Suppressor macrophage treated with lipopolysaccharide for 4 hours (primary cell): ENCODE measurements at places on chromosomes 13 and 19.
A peak's percentile ranks its signal among the peaks of the same experiment; 100 is the strongest.

DNA sequence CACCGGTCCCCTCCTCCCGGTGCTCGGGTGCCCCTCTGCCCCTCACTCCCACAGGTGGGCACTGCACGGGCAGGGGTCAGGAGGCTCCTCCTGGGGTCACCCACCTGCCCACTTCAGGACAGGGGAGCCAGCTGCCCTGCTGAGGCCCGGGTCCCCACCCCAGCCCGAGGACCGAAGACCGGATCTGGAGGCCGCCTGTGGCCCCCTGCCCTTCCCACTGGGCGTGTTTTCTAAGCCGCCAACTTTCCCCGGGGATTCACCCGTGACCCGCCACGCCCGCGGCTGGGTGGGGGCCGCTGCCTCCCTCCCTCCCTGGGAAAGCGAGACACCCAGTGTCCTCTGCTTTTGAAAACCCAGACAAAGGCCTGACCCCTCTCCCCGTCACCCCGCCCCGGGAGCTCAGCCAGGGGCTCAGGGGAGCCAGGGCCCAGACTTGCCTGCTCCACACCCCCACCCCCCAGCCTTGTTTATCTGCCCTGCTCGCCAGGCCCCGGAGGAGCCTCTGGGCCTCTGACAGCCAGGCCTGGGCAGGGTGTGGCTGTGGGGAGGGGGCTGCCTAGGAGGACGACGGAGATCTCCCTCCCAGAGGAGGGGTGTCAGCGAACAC, 1.3 kb downstream of the PALM start:
- DNase-seq = no peak

DNA sequence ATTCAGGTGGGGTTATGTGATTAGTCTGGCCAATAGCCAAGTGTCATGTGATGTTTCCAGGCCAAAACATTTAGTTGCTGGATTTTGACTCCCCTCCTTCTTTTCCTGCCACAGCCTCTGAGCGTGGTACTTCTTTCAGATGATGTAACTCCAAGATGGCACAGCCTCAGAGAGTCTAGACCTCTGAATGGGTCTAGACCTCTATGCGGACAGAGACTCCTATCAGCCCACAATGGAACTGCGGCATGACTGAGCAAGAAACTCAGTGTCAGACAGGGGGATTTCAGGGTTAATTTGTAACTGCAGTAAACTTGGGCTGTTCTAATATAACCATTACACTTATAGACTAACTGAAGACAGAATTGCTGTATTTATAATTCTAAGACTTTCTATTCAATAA, 42.6 kb upstream of the ZDHHC20 start:
- no peak for DNase-seq

DNA sequence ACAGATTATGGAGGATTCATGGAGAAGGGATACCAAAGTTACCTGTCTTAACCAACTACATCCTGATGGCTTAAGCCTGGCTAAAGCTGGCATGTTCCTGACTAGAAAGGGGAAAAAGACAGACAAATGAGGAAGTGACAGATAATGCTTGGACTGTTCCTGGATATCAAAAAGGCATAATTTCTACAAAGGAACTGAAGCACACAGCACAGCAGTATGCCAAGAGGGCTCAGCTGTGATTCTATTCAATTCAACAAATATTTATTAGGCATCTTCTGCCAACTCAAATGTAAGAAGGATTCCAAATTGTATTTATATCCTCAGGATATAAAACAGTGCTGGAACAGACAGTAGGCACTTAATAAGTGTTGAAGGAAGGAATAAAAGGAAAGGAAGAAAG, 59.5 kb downstream of the KLF12 start:
- no peak for DNase-seq

GRCh38 chr19:40191836-40192646, 815 bp downstream of the MAP3K10 start:
- DNase-seq = peak; percentile 26

- no peak for DNase-seq
Observed at GRCh38 chr13:98435376-98435775, 141.5 kb downstream of the STK24 start.

GRCh38 chr13:31485651-31486051, 253.7 kb upstream of the RXFP2 start:
- DNase-seq = no peak

DNA sequence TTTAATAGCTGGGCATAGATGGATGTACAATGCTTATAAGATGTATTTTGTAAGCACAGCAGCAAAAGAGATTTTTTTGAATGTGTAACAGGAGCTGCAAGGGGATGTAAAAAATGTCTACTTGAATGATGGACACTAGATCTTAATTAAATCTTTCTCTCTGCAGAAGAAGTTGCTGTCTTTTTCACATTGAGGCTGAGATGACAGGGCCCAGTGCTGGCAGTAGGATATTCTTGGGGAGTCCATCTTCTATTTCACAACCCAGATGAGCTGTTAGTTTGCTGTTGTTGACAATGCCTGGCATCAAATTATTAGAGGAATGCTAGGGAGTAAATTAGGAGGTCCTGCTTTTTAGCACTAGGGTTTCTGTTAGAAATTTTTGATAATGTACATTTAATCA, 698.7 kb downstream of the SLITRK5 start:
- no peak for DNase-seq

DNA sequence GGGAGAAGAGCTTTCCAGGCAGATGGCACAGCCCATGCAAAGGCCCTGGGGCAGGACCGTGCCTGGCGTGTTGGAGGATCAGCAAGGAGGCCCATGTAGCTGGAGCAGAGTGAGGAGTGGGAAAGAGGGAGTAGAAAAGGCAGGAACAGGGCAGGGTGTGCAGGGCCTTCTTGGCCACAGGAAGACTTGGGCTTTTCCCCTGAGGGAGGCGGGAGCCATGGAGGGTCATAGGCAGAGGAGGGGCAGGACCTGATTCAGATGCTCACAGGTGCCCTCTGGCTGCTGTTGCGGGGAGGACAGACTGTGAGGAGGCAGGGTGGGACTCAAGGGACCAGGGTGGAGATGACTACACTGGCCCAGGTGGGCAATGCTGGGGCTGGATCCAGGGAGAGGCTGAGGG, 13.8 kb upstream of the PTPRS start:
- no peak for DNase-seq

- DNase-seq = no peak
Observed at GRCh38 chr13:98173431-98174152, 3.5 kb downstream of the RNF113B start.

GRCh38 chr13:27170516-27171243, 931 bp downstream of the USP12 start:
- peak; percentile 94 for DNase-seq

DNA sequence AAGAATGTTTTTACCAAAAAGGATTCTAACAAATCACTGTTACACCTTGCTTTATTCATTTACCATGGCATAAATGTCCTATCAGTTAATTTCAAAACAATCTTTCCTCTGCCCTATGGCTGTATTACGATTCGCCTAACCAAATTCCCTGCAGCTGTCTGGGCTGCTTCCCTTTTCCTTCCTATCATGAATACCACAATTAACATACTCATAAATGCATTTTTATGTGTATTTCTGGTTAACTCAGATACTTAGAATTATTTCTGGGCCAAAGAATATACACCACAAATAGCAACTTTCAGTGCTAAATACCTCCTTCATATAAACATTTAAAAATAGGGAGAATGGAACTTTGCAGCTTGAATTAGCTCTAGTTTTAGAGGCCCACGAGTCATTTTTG, 30.4 kb downstream of the ANKRD10 start:
- no peak for DNase-seq

DNA sequence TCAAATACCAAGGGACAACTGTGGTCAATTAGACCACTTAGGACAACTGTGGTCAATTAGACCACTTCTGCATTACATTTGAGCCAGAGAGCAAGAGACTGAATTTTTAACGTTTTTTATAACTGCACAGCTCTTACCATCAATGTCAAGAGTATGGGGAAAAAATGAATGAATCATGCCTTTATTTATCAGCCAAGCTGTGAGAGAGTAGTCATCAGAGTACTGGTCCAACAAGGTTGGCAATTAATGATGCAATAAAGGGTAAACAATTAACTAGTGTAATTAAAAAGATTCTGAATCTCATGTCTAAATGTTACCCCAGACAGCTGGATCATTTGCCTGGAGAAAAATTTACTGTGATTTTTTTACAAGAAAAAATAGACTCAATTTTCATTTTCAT, 381.1 kb downstream of the LIG4 start:
- no peak for DNase-seq

DNA sequence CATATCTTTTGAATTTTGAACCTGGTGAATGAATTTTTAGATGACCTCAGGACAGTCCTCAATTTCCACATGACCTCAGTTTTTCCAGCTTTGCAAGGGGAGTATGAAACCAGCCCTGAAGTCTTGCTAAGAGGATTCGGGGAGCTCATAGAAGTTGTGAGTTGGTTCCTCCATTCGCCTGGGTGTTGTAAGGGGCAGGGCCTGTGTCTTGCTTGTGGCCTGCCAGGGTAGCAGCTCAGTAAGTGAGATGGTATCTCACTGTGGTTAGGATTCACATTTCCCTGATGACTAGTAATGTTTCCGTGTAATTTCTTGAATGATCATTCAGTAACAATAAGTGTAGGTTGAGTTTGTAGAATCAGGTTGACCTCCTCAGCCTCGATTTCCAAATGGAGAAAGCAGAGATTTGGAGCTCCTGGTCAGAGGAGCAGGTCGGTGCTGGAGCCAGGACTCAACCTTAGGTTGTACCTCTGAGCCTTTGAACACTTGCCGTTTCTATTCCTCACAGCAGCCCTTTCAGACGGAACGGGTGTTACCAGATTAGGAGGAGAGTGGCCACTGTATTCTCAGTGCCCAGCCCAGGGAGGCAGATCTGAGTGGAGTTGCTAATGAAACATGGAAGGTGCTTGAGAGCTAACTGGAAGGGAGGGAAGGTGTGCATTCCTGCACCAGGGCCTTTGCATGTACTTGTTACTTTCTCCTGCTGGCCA, 14.6 kb downstream of the NACC1 start:
- DNase-seq = no peak

DNA sequence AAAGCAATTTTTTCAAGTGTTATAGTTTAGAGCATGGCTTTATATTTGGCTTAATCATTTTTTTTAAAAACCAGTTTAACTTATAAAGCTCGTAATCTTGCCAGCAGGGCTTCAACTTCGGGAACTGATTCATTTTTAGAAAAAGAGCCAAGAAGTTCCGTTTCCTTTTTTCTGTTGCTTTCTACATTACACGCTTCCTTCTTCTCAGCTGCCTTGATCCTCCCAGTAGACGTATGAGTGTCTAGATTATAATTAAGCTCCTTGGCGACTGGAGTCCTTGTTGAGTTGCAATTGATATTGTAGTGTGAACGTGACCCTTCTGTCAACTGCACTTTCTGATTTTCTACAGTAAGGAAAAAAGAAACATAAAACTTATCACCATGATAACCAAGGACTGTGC, 497.2 kb downstream of the DIAPH3 start:
- peak; percentile 70 for DNase-seq

GRCh38 chr19:18875726-18876125, 20.2 kb downstream of the CERS1 start:
- no peak for DNase-seq

DNA sequence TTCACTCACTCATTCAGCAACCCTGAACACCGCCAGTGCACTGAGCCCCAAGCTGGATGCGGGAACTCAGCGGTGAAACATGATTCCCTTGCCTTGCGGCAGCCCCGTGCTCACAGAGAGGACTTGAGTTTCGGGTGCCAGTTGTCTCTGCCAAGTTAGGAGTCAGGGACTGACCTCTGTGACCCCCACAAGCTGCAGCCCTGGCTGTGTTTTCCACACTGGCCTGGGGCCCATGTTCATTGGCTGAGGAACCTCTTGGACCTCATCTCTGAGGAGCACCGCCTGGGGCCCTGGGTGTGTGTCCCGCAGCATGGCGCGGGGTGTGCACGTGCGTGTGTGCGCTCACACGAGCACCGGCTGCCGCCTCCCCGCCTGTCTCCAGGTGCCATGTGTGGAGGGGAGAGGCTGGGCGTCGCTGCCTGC, 31.0 kb downstream of the CAPN12 start:
- DNase-seq = no peak

- no peak for DNase-seq
Observed at GRCh38 chr13:79398915-79399314, 7.1 kb downstream of the RBM26 start.

GRCh38 chr19:35986664-35987570, 8.1 kb upstream of the SDHAF1 start:
- peak; percentile 65 for DNase-seq

DNA sequence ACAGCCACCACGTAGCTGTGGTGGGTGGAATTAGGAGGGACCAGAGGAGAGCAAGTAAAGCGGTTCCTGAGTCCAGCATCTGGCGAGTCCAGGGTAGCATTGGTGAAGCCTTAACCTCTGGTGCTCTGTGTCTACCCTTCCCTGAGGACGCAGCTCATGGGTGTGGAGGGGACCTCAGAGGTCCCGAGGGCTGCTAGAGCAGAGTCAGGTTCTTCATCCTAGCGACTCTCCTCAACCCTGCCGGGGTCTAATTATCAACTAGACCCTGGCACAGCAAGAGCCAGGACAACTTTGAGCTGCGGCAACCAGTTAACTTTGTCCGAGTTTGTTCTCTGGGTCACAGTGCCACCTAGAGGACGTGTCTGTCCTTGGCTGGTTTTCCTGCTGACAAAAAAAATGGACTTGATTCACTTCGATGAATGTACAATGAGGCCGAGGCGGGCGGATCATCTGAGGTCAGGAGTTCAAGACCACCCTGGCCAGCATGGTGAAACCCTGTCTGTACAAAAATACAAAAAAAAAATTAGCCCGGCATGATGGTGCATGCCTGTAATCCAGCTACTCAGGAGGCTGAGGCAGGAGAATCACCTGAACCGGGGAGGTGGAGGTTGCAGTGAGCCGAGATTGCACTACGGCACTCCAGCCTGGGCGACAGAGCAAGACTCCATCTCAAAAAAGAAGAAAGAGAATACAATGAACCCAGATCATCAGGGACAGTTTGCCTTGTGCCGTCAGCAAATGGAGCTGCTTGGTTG, 25.0 kb downstream of the TSSK6 start:
- DNase-seq = peak; percentile 85

DNA sequence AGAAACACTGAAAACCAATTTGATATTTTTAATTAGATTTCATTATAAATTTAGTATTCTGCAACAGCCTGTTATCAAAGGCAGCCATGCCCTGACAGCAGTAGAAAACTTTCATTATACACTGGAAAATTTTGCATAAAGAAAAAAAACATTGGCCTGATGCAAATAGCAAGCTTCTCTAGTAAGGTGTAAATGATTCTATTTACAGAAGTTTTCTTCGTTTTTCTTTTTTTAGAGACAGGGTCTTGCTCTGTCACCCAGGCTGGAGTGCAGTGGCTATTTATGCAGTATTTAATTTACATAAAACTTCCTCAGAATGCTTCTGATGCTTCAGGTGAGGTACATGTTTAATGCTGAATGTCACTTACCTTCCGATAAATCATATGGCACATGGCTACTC, 67.0 kb downstream of the ABCC4 start:
- DNase-seq = no peak

- DNase-seq = no peak
Observed at GRCh38 chr13:27662738-27663470, 41.2 kb downstream of the POLR1D start.

- peak; percentile 87 for DNase-seq
Observed at GRCh38 chr13:45695198-45695730, 6.9 kb upstream of the CBY2 start.
